ENCODE measurements at places on chromosomes 5 and 9.

- DNase-seq, result no peak
Observed at GRCh38 chr5:173554989-173555705, 61.3 kb downstream of the BOD1 start.

- no peak for DNase-seq
Observed at GRCh38 chr5:15650266-15650665, 150.3 kb downstream of the FBXL7 start.

DNA sequence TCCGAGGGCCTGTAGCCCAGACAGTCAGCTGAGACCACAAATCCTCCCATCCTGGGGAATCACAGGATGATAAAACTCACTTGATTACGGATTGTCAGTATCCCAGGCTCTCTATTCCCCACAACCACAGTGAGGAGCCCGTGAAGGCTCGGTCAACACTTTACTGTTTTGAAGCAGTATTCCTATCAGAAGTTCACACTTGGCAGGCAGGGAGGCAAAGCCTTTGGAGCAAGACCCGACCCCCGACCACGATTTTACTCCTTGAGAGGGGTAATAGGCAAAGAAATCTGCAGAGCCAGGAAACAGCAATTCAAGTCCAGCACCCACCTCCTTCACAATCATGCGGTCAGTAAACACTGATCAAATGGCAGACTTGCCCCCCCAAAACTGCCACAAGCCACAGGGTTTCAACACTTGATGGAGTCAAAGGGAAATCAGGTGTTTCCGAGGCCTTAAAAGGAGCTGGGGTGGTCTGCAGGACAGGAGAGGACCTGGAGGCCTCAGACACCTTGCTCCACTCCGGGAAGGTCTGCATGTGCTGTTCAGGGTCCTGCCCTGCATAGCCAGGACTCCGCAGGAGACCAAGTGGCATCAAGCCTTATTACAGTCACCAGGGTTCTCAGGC lies 25.2 kb downstream of the BICD2 start:
- no peak for DNase-seq

- no peak for DNase-seq
Observed at GRCh38 chr5:139946440-139946839, 96.7 kb downstream of the NRG2 start.

GRCh38 chr5:129474544-129474943 lies 14.4 kb downstream of the ADAMTS19 start:
- DNase-seq, result no peak

- DNase-seq, result no peak
Observed at GRCh38 chr5:101897914-101898313, 398.2 kb downstream of the SLCO4C1 start.

DNA sequence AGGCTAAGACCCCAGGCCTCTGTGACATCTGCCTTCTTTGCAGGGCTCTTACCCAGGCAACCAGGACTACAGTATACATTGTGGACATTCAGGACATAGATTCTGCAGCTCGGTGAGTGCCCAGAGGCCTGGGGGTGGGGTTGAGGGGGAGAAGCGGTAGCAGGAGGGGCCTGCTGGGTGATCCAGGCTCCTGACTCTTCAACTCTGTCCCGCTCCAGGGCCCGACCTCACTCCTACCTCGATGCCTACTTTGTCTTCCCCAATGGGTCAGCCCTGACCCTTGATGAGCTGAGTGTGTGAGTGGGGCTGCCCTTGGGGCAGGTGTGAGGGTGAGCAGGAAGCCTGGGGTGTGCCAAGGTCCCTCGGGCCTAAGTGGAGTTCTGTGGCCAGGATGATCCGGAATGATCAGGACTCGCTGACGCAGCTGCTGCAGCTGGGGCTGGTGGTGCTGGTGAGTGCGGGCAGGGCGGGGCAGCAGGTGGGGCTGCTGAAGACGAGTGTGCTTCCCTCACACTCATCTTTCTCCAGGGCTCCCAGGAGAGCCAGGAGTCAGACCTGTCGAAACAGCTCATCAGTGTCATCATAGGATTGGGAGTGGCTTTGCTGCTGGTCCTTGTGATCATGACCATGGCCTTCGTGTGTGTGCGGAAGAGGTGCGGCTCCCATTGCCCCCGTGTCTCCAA lies 19.8 kb downstream of the GPRIN1 start:
- DNase-seq, result no peak

GRCh38 chr5:124194282-124194681 lies 552.2 kb downstream of the ZNF608 start:
- no peak for DNase-seq

DNA sequence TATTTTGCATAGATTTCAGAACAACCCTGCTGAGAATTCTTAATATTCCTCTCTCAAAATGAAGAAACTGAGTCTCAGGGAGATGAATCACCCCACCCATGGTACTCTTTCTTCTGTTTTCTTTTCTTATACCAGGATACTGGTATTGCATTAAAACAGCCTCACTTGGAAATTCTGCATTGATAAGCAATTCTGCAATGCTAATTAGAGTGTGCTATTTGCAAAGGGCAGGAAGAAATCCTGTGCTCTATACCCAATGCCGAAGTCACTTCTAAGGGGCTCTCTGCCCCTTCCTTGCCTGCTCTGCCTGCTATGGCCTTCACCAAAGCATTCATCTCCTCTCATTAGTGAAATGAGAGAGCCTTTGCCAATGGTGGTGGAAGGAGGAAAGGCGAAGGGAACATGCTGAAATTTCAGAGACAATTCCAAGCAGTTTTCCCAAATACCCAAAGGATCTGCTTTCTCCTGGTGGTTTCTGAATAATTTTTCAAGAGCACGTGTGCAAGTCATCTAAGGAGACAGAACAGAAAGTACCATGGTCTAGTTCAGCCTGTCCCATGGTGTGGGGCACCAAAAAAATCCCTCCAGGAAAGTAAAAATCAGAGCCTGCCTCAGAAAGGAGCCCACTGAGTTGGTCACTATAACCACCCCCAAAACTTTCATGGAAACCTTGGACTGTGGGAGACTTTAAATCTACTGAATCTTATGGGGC lies 156.5 kb downstream of the PAPPA start:
- DNase-seq, result no peak

DNA sequence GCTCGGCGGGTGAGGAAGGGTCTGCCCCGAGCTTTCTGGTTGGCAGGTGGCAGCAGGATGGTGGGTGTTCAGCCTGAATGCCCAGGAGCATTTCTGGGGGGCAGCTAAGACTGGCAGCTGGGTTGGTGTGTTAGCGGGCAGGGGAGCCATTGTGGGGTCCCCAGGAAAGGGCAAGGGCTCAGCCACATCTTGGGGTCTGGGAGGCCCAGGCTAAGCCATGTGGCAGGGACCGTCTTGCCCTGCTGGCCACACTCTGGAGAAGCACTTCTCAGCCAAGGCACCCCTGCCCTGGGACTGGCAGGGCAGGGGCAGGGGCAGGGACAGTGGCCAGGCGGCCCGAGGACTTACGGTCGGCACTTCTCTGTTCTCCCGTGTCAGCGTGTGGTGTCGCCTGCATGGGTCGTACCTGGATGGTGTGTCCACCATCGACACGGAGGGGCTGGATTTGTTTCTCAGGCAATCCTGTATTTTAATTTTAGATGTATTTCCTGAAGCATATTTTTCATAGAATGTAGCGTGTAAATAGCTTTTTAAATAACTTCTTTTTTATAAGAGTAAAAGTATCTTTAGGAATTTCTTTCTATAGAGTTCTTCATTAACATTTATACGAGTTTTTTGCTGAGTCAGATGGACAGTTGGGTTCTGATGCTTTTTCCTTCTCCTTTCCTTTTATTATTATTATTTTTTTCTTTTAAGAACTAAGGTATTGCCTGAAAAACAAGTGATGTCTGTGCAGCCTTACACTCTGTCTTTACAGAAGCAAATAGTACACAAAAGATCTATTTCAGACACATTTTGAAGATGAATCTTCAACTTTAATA lies 102.0 kb downstream of the PHF2 start:
- DNase-seq, result no peak

DNA sequence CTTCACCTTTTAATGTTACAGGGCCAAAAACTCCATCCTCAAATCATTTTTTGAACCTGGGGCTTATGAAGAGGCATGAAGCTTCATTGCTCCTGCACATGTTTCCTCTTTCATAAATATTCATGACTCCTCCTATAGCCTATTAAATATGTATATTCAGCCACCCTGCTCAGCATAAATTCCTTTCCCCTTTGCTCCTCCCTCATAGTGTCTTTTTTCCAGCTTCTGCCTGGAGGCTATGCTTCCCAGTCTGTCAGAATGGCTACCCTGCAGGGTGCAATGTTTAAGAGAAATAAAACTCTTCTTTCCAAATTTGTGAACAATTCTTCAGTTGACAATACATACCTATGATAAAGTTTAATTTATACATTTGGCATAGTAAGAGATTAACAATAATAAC lies 1082.9 kb upstream of the CDH18 start:
- DNase-seq, result no peak

GRCh38 chr9:123335193-123335985 lies 20.6 kb upstream of the CRB2 start:
- no peak for DNase-seq

DNA sequence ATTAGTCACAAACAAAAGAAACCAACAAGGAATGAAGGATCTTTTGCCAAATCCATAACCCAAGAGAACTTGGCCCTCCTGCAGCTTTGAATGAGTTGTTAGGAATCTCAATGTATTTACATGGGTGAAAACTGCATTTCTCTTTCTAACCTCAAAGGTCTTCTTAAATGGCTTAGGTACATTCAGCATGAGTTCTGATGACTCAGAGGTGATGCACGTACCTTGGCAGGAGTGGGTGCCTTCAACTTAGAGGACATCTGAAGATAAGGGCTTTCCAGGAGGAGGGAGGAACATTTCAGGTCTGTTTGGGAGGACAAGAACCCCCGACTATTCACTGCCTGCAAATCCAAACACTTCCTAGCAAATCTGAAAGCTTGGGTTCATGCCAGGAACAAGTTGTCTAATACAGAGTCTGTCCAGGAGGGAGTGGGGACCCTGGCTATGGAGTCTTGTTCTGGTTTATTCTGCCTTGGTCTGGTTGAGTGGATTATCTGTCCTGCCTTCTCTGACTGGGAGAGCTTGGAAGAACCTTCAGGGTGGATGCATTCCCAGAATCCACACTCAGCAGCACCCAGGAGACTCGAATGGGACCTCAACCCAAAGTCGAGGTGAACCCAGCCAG lies 65.7 kb downstream of the IRX2 start:
- no peak for DNase-seq

DNA sequence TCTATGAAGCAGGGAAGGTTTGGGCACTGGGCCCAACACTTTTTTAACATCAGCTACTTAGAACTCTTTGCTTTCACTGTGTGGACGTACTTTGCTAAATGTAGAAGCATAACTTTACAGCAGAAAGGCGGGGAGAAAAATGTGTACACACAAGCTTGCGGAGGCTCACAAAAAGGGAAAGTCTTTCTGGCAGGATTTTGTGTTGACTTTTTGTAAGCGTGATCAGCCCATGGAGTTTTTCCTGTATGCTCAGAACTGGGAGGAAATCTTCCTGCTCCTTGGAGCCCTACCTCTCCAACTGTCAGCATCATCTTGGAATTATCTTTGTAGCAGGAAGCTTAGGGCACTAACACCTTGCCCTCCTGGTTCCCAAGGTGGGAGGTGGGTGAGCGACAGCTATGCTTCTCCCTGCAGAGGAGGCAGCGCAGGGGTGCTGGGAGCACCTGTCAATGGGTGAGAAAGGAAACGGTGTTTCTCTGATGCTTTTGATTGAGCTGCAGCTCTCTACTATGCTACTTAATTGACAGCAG lies 321.9 kb downstream of the GADD45G start:
- no peak for DNase-seq

DNA sequence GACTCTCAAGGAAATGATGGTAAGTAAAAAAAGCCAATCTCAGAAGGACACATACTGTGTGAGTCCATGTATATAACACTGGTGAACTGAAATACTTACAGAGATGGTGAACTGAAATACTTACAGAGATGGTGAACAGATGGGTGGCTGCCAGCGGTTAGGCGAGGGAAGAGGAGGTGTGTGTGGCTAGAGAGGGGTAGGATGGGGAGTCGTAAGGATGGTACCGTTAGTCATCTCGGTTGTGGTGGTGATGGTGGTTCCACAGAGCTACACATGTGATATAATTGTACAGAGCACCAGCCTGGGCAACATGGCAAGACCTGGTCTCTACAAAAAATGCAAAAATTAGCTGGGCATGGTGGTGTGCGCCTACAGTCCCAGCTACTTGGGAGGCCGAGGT lies 113.6 kb upstream of the RAPGEF1 start:
- no peak for DNase-seq

DNA sequence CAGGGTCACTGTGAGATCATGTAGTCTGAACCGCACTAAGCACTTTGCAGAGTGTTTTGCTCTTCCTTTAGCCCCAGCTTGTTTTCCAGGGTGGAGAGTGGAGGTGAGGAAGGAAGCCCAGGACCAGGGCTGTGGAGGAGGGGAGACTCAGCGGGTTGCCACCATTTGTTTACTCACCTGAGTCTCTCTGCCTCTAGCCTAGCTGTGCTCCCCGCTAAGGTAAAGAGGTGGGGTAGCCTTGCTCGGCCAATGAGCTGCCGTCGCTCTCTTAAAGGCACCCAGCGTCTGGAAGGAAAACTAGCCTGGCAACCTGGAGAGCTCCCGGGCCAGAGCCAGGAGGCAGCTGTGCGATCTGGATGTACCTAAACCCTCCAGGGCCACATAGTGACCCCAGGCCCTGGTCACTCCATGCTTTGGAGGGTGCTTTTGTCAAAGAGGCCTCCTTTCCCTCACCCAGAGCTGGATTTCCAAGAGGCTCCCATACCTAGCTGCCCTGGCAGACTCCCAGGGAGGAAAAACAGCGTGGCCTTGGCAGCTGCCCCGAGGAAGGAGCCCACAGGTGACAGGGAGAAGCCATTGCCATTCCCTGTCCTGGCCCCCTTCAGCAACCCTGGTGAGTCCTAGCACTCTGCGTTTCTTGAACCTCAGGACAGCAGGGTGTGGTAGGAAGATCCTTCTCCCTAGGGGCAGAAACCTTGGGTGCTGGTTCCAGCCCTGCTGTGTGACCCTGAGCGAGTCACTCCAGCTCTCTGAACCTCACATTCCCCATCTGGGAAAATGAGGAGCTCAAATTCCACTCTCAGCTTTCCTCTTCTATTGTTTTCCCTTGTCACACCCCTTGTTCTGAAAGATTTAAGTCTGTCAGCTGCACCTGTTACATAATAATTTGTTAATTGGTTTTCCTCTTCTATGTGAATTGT lies 42.4 kb upstream of the LARP1 start:
- DNase-seq, result no peak

GRCh38 chr5:72943307-72943706 lies 12.5 kb upstream of the FCHO2 start:
- no peak for DNase-seq

- no peak for DNase-seq
Observed at GRCh38 chr9:79824265-79824664, 252.5 kb downstream of the TLE4 start.

DNA sequence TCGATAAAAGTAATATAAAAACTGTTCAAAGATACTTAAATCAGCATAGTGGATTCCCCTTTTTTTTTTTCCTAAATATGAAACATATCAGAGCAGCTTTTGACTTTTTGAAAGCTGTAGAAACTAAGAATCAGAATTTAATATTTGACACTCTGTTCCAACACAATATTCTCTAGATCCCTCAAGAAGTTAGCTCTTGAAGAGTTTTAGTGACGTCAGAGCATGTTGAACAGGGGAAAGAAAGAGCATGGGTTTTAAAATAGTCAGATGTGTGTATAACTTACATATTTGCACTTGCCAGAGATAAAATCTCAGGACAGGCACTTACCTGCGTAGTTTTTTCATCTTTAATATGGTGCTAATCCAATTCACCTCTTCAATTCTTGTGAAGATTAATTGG lies 75.2 kb upstream of the FBXL7 start:
- DNase-seq, result no peak

- no peak for DNase-seq
Observed at GRCh38 chr9:98867103-98867428, 59.6 kb downstream of the GALNT12 start.

GRCh38 chr9:68574150-68574549 lies 33.5 kb upstream of the TMEM252 start:
- DNase-seq, result no peak

- no peak for DNase-seq
Observed at GRCh38 chr5:74865804-74866595, at the start of gene FAM169A. FAM169A (minus strand) TSS chr5:74866387; CDS start chr5:74841676, 24,711 bp downstream.
